ENCODE measurements at places on chromosomes 6 and 20.

DNA sequence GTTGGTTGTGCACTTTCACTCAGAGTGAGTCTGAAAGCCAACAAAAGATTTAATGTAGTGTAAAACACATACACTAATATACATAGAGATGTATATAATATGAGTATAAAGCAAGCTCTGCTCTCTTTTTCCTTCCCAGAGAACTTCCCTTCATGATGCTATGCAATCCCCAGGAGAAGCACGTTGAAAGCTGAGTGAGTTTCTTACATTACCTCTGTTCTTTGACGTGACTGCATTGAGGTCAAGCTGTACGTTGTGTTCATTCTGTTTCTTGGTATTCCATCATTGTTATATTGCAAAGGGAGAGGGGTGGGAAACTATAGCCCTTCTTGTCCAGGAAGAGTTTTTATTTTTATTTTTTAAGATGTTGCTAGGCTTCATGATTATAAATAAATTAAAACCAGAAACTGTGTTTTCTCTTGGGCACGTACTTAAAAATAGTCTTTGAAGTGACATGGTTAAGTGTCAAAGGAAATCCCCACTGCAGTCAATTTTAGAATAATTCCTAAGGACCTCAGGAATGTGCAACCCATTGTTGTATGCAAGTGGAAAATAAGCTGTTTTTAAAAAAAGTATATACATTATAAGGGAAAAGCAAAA lies 651.0 kb downstream of the CD109 start:
- DNase-seq, result no peak

- no peak for DNase-seq
Measured at GRCh38 chr20:45341939-45342854, 6.0 kb downstream of the SDC4 start.

GRCh38 chr6:14520536-14520935 lies 403.0 kb downstream of the CD83 start:
- no peak for DNase-seq

- no peak for DNase-seq
Measured at GRCh38 chr6:49933526-49933925, 30.4 kb downstream of the DEFB114 start.

DNA sequence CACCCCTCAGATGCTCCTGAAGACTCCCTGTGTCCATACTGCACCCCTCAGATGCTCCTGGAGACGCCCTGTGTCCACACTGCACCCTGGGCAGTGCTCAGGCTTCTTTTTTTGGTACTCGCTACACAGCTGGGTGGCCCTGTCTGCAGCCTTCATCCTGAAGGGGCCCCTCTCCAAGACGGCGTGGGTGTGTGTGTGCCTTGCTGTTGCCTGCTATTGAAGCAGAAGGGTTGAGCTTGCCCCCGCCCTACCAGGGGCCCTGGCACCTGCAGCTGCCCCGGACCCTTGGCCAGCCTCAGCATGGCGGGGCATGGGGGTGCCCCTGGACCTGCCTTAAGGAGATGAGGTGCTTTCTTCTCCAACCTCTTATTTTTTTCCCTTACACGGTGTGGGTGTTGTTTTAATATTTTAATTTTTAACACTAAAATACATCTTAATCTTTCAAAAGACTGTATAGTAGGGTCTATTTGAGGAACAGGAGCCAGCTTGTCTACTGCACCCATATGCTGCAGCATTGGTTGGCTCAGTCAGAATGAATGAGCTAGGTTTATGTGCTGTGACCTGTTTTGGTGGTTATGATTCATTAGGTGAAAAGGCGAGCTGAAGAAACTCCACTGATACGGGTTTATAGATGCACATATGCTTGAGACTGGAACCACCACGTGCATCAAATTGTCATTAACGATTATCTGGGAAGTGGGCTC lies 135.9 kb downstream of the AGPAT4 start:
- no peak for DNase-seq

DNA sequence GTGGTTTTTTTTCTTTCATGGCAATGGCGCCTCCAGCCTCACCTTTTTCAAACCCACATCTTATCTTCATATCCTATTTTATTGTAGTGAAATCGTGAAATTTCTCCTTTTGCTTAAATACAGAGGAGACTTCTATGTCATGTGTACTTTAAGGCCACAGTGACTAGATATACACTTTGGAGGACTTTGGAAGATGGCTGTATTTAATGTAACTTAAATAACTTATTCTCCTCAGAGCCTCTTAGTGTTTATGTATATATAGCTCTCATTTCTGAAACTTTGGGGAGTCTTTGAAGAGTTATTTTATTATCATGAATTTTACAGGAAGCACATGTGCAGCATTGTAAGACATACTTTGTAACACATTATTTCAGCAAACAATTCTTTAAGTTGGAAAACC lies 968 bp downstream of the LAMA2 start:
- no peak for DNase-seq

DNA sequence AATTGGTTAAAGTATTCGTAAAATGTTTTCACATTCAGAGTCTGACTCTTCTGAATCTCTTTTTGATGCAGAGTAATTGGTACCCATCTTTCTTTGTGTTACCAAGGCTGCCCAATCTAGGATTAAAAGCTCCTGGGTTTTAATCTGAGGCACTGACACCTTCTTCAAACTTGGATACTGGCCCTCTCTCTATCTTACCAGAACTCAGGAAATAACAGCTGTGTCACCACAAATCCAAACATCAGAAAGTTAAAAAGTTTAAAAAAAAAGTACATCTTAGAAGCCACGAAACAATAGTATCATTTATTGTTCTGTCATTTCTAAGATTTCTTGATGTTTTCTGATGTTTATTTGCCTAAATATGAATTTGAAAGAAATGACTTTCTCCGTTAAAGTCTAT lies 255.5 kb upstream of the RUNX2 start:
- no peak for DNase-seq

GRCh38 chr6:140988780-140989179 lies 1143.9 kb upstream of the GJE1 start:
- no peak for DNase-seq

GRCh38 chr6:126127659-126128058 lies 141.3 kb downstream of the TRMT11 start:
- no peak for DNase-seq
